ENCODE measurements at places on chromosomes 16 and 17.
A peak's percentile ranks its signal among the peaks of the same experiment; 100 is the strongest.

- no peak for DNase-seq
These were observed 27.9 kb downstream of the MGRN1 start for GRCh38 chr16:4652561-4652960.

DNA sequence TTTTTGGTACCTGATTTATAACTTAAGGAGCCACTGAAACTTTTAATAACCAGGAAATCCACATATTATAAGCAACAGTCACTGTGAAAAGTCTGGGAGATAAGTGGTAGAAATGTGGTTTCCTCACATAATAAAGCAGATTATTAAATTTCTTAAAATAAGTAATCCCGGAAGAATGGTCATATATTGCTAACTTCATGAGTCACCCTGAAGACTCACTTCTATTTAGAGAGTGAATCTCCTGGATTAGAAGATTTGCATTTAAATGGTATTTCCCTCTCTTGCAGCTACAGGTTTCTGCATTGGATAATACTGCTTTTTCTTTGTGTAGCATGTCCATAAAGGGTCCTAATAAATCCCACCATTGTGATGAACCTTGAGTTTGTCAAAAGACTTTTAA, 1286.8 kb upstream of the CDH8 start:
- no peak for DNase-seq

DNA sequence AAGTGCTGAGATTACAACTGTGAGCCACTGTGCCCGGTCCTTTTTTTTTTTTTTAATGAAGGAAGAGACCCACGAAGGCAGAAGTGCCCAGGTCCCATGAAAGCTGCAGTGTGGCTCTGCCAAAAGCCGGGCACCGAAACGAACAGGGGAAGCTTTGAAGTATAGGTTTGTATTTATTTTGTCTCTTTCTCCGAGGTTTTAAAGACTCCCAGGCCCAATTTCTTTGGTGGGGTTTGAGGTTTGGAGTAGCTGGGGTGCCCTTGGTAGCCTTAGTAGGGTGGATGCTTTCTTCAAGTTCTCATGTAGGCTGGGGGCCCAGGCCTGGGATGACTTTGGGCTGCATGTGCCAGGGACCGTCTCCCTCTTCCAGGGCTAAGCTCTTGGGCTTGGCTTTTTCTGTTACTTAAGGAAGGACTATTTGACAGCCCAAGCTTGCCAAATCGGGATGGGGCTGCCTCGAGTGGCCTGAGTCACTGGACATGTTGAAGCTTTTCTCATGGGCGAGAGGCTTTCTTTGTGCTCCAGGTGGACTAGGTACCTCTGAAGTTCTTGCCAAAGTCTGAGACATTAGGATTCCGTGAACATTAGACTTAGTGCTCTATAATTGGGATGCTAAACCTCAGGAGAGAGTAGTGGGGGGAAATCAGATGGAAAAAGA, 66.3 kb downstream of the WIPI1 start:
- DNase-seq: no peak

DNA sequence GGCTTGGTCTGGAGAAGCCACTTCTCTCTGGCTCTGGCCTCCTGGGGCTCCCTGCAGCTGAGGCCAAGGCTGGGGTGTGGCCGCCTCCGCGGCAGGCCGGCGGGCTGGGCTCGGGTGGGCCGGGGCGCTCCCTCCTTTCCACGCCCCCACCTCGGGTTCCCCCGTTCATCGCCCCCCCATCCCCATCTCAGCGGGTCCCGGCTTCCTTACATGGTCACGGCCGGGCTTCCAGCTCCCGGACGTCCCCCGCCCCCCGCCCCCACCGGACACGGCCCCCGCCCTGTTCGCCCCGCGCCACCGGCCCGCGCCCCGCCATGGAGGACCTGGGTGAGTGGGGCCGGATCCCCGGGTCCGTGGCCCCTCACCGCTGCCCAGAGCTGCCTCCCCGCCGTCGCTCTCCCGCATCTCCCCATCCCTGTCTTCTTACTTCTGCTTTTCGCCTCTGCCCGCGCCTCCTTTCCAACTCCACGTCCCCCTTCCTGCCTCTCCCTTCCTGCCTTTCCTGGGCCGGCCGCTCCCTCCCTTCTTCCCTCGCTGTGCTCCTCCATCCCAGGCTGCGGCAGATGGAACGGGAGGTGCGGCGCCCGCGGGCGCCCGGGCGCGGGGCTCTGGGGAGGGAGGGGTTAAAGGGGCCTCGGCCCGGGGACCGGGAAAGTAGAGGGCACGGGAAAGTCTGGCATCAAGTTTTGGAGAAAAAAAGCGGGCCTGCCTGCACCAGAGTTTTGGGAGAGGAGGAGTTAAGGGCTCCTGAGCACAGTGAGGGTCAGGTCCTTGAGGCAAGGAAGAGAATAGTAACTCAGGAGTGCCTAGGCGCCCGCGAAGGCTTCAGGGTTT, at the start of gene TGFB1I1:
TGFB1I1 (plus strand) TSS at position 278 of the 834 bp plus-strand sequence; CDS start at position 315, 37 bp downstream.
- DNase-seq: no peak

- DNase-seq: no peak
These were observed 339.0 kb downstream of the MAF start for GRCh38 chr16:79261481-79261940.

GRCh38 chr17:64147110-64148016, 17.4 kb upstream of the ERN1 start:
- no peak for DNase-seq

- peak; percentile 18 for DNase-seq
These were observed 1.3 kb downstream of the AKAP1 start for GRCh38 chr17:57086069-57086930.

- no peak for DNase-seq
These were observed 63.8 kb upstream of the CHMP6 start for GRCh38 chr17:80927791-80928216.

DNA sequence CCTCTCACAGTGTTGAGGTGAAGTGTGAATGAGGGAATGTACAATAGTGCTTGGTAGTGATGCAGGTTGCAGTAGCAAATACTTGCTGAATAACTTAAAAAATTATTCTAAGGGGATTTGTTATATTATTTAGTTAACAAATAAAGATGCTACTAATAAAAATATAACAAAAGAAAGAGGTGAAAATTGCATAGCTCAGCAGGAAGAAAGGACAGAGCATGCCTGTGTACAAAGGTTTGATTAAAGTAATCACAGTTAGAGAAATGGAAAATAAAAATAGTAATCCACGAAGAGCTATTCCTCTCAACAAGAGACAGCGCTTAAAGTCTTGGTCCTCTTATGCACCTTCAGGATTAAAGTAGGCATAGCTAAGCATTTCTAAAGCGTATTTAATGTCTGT, 11.0 kb downstream of the GOT2 start:
- no peak for DNase-seq

GRCh38 chr17:10278218-10278617, 79.8 kb upstream of the GAS7 start:
- DNase-seq: no peak

GRCh38 chr16:46713634-46714033, 24.2 kb downstream of the ORC6 start:
- DNase-seq: no peak

DNA sequence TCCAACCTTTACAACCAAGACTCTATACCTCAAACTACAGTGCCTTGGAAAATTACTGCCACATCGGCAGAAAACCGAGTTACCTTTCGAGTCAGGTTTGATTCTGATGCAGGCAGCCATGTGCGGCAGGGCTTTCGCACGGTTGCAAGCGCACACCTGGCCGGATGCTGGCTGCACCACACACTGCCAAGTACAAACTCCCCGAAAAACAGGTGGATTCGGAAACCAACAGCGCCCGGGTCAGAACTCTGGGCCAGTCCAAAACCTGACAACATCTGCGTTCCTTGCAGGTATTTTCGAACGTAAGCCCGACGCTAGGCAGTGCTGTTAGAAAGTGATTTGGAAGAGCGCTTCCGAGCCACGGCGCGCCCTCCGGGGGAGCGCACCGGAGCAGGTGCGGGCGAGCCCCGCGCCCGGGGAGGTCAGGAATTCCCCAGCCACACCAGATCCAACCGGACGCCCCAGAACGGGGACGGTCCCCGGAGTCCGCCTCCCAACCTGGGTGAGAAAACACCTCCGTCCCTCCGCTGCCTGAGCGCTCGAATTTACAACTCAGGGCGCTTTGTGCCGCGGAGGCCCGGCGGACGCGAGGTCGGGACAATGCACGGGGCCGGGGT, 1.2 kb downstream of the USP7 start:
- DNase-seq: peak; percentile 37

DNA sequence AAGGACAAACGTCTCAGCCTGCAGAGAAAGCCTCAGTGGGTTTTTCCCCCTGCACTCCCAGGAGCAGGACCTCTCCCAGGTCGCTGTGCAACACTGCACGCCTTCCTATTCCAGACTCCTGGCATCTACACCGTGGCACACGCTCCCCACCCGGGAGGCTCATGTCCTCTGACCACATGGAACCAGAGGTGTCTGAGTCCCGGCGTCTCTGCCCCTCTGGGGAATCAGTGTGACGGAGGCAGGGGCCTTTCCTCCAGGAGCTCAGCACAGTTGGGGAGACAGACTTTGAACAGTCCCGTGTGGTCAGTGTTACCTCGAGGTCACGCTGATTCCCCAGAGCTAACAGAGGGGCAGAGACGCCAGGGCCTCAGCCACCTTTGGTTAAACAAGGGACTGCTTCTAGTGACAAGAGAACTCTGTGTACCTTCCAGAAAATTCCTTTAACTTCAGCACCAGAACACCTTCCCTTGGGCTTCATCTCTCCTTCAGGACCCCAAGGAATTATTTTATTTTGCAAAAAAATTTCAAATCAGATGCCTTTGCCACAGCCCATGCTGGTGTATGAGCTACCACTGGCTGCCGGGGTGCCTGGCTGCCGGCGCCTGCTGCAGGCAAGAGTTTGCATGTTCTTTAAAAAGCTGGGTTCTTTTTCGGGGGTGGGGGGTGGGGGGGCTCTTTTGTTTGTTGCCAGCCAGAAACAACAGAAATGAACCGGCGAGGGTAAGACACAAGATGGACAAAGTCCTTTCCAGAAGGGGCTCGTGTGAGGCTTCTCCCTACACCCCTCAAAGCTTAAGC, 6.6 kb downstream of the CANT1 start:
- no peak for DNase-seq

DNA sequence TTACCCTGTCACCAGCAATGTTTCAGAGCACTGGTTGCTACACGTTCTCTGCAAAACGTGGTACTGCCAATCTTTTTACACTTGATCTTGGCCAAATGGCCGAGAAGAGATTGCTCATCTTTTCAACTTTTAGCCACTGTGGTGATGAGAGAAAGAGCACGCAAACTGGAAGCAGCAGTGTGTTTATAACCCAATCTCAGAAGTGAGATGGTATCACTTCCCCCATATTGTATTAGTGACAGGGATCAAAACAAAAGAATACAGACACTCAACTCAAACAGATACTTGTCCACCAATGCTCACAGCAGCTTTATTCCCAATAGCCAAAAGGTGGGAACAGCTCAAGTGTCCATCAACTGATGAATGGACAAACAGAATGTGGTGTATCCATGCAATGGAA, 72.1 kb upstream of the FA2H start:
- DNase-seq: no peak

DNA sequence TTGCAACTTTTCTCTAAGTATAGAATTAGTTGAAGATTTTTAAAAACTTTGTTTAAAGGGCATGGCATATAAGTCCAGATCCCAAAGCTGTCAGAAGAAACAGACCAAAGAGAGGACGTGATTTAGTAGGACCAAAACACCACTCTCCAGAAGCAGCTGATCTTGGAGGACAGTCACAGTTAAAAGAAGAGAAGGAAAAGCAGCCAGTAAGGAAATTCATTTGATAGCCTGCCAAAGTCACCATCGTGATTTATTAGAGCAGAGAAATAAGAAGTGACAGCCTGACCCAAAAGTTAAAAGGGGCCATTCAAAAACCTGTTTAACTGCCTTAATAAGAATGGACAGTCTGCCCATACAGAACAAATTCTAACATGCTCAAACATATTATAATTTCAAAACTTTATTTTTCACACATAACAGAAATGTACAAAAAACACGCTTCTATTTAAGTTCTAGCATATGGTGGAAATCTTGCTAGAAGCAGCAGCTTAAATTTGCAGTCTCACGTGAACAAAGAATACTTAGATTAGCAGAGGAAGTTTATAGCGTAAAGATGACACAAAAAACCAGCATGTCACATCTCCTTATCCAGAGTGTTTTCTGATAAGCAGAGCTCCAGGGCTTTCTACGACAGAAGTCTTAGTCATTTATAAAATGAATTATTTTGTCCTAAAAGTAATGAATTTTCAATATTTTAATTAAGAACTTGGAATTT, 37.2 kb downstream of the TXNDC11 start:
- DNase-seq: no peak

- peak; percentile 13 for DNase-seq
These were observed 70.6 kb downstream of the CYB5B start for GRCh38 chr16:69494991-69495392.

- DNase-seq: no peak
These were observed 2.5 kb upstream of the SRRM2 start for GRCh38 chr16:2749936-2750335.

GRCh38 chr16:6633456-6633855, 699.2 kb upstream of the RBFOX1 start:
- DNase-seq: no peak

GRCh38 chr17:74148446-74148845, 55.0 kb upstream of the RPL38 start:
- no peak for DNase-seq

DNA sequence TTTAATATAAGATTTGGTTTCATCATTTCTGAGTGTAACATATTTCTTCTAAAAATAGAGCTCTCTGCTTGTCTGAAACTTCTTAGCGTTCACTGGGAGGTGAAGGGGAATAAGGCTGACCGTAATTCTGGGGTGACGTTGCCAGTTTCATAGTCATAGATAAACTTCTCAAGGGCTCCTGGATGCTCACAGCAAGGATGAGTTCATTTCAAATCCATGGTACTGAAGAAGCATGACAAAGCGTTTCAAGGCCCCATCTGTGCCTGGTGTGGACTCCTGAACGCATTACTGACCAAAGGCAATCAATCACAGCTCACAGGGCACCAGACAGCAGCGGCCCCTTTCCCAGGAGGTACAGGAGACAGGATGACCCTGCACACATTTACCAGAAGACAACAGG, 12.0 kb upstream of the EVPL start:
- DNase-seq: no peak

DNA sequence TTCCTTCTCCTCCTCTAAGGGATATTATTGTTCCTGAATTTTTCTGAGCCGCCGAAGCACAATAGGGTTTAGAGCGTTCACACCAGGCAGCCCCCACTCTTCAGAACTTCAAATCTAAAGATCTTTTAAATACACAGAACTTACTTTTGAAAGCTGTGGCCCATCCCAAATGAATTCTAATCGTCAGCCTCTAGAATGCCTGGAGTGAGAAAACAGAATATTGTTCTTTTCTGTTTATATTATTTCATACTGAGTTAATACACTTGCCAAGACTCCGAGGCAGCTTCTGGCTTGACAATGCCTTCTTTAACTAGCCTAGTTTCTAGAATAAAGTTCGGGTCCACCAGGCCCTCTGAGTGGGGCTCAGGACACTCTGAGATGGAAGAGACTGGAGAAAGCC, 405.6 kb downstream of the WWOX start:
- DNase-seq: no peak
